ENCODE measurements at places on chromosomes 12 and 14.

DNA sequence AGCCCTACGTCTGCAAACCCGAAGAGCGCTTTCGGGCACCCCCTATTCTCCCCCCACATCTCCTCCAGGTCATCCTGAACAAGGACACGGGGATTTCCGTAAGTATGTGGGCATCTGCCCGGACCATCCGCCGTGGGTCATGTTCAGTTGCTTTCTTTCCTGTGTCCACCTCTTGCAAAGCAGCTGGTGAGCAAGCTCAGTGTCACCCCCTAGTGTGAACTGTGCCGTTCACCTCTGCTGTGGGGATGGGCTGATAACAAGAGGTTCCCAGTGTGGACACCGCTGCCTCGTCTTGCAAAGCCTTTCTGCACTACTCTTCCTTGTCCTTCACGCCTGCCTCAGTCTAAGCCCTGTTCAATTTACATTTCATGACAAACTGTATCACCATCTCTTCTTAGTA, 8.6 kb downstream of the PRKAB1 start:
- no peak for DNase-seq

GRCh38 chr14:86613786-86614185, 1083.8 kb downstream of the FLRT2 start:
- no peak for DNase-seq

DNA sequence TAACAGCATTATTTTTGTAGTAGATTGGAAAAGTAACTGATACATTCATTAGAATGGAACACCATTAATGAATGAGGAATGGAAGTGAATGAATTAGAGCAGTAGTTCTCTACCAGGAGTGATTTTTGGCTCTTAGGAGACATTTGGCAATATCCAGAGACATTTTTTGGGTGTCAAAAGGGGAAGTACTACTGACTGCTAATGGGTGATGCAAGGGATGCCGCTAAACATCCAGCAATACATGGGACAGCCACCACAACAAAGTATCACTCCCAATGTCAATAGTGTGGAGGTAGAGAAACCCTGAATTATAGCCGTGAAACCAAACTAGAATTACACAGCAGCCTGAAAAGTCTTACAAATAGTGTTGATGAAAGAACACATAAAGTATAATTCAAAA, 1.5 kb downstream of the CHURC1 start:
- no peak for DNase-seq

DNA sequence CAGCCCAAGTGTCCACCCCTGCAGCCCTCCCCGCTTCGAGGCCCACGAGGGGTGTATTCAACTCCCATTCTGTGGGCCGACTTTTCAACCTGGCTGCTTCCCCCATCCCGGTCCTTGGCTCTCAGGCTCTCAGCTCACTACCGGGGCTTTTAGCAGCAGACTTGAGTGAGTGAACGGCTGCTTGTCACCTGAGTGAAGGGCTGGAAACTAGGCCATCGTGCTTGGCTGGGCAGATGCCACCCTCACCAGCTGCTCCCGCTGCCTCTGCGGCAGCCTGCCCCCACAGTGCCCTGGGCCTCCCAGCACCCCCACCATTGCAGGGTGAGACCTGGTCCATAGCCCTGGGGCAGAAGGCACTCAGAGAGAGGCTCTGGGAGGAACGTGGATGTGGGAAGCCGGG, 59.9 kb downstream of the SLC6A12 start:
- no peak for DNase-seq

GRCh38 chr14:105549481-105549880, 23.1 kb downstream of the TMEM121 start:
- no peak for DNase-seq

- no peak for DNase-seq
Observed at GRCh38 chr12:87344699-87345098, 684.5 kb downstream of the C12orf50 start.

Measured in stimulated activated CD8-positive, alpha-beta memory T cell treated with anti-CD3 and anti-CD28 coated beads, Interleukin-4, amount 100 ng/mL, for 24 hours (primary cell).